ENCODE measurements at places on chromosomes 3 and 15. TPM values are rescaled to one million over a fixed set of nuclear protein-coding genes. Genes with fewer than 3 reads are reported as not detected.
A peak's percentile ranks its signal among the peaks of the same experiment; 100 is the strongest.

CD86 gene
- 2.2 TPM for total RNA-seq

MEX3B gene
- total RNA-seq, result 1.6 TPM

TRAT1 gene
- not detected for total RNA-seq

PLS1 gene
- total RNA-seq, result 6.3 TPM

GRIP2 gene
- total RNA-seq, result 0.83 TPM

CTXN2 gene
- not detected for total RNA-seq

MOBP gene
- not detected for total RNA-seq

GOLGA6L7 gene
- total RNA-seq, result not detected

CADPS gene
- 3.6 TPM for total RNA-seq

SLCO3A1 gene
- 42.5 TPM for total RNA-seq

GRCh38 chr3:119796785-119797184 lies 14.9 kb downstream of the NR1I2 start:
- H3K4me1 ChIP-seq, result no peaks in the 10 kb centered on the region
- peak; percentile 26 for DNase-seq
- no peak overlapping the region for H3K4me3 ChIP-seq
- H3K27ac ChIP-seq, result no peak overlapping the region
- no peaks in the 10 kb centered on the region for H3K36me3 ChIP-seq

GRCh38 chr15:77002954-77003912 lies 8.3 kb downstream of the PSTPIP1 start:
- H3K4me1 ChIP-seq, result no peaks in the 10 kb centered on the region
- H3K36me3 ChIP-seq, result no peaks in the 10 kb centered on the region
- H3K4me3 ChIP-seq, result no peak overlapping the region
- no peak overlapping the region for H3K27ac ChIP-seq
- no peak for DNase-seq
- no peaks in the 10 kb centered on the region for H3K27me3 ChIP-seq

GRCh38 chr3:42368861-42369260 lies 41.5 kb downstream of the LYZL4 start:
- no peaks in the 10 kb centered on the region for H3K36me3 ChIP-seq
- H3K4me1 ChIP-seq, result no peaks in the 10 kb centered on the region
- H3K27ac ChIP-seq, result no peak overlapping the region

GRCh38 chr15:73482166-73482565 lies 39.2 kb downstream of the REC114 start:
- no peak overlapping the region for H3K27ac ChIP-seq
- H3K4me3 ChIP-seq, result no peak overlapping the region
- peaks cover 4% of the 10 kb centered on the region for H3K27me3 ChIP-seq

DNA sequence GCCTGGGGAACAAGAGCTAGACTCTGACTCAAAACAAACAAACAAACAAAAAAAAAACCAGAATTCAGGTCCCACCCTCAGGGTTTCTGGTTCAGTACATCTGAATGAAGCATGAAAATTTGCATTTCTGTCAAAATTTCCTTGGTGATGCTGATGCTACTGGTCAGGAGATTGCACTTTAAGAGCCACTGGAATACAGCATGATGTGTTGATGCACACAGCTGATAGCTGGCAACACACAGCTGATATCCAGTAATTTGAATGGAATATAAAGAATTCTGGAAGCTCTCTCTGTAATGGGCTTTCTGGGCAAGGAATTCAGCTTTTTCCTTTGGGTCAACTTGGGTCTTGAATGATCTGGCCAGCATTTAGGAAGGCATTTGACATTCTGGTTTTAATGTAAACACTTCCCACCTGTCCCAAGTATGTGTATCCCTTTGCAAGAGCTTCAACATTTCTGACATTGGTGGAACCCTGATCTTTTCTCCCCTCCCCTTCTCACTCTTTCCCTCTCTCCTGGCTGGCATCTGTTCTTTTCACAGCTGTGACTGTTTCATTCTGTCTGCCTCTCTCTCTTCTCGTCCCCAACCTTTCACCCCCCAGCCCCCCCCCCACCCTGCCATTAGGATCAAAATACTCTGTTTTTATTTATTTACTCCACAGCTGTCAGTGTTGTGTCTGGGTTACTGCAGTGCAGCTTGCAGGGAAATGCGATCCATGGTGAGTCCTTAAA lies 189.5 kb downstream of the TPRG1 start:
- H3K27me3 ChIP-seq, result no peaks in the 10 kb centered on the region
- no peaks in the 10 kb centered on the region for H3K36me3 ChIP-seq
- no peak for DNase-seq
- no peak overlapping the region for H3K27ac ChIP-seq
- no peak overlapping the region for H3K4me3 ChIP-seq

DNA sequence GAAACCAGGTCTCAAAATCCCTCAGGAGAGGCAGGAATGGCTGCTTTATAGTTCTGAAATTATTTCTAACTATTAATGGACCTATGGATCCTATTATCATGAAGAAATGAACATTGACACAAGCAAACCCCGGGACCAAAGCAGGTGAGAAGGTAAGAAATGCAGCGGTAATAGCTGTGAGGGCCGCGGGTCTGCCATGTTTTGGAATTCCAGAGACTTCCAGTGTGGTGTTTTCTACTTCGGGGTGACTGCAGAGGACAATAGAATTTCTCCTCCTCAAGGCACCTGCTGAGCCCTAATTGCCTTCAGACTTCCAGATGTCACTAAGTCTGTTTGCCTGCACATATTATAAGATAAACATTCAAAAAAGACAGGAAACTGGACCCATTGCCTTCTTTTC lies 437.4 kb downstream of the GABRG3 start:
- no peak for DNase-seq
- no peaks in the 10 kb centered on the region for H3K27me3 ChIP-seq
- no peak overlapping the region for H3K4me3 ChIP-seq

DNA sequence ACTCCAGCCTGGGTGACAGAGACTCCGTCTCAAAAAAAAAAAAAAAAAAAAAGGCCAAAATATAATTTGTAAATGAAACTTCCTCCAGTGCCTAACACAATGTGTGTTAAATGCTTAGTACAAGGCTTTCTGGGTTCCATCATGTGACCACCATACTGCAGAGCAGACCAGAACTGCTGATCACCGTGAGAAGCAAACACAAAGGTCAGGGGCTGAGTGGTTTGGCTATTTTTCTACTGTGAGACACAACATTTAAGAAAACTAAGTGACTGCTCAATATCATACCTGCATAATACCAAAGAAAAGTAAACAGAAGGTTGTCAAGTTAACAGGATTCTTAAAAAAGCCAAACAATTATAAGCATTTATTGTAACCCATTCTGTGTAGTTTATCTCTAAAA lies 13.2 kb downstream of the ABCC5 start:
- H3K4me3 ChIP-seq, result no peak overlapping the region
- no peaks in the 10 kb centered on the region for H3K27me3 ChIP-seq
- peaks cover 35% of the 10 kb centered on the region for H3K4me1 ChIP-seq
- no peak for DNase-seq
- no peak overlapping the region for H3K27ac ChIP-seq

DNA sequence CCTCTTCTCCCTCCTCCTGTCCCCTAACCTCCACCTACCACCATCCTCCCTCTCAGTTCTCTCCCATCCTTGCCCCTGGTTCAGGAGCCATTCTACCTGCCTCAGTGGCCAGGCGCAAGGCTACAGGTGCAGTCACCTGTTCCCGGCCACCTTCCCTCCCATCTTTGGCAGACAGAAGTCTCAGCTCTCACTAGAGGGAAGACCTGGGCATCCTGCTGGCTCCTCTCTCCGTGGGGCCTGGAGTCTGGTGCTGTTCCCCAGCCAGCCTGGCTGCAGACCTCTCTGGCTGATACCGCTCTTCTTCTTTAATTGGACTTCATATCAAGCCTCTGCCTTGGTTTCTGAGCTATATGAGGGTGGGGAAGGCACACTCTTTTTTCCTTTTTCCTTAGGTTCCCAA lies 53.0 kb upstream of the SLC6A1 start:
- H3K4me3 ChIP-seq, result no peak overlapping the region
- peaks cover 2% of the 10 kb centered on the region for H3K27me3 ChIP-seq
- no peak overlapping the region for H3K27ac ChIP-seq

- DNase-seq, result no peak
- H3K4me3 ChIP-seq, result no peak overlapping the region
- no peaks in the 10 kb centered on the region for H3K36me3 ChIP-seq
- H3K4me1 ChIP-seq, result no peaks in the 10 kb centered on the region
Observed at GRCh38 chr3:167467848-167468611, 5.8 kb downstream of the SERPINI2 start.

DNA sequence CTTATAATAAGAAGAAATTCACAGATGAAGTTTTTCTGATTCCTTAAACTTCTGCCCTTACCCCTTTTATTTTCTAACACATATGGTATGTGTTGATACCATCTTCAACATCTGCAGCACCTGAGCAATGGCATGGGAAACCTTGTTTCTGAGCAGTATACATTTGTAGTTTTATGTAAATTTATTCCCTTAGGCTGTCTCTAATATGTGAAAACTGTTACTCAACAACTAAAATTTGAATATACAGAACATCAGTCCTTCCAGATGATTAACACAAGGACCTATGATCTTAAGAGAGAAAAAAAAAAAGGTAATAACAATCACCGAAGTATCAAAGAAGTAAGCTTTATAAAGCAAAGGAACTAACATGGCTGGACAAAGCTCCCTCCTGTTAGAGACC lies 190.5 kb downstream of the TBC1D5 start:
- no peak overlapping the region for H3K4me3 ChIP-seq
- H3K36me3 ChIP-seq, result no peaks in the 10 kb centered on the region
- no peak overlapping the region for H3K27ac ChIP-seq
- no peaks in the 10 kb centered on the region for H3K27me3 ChIP-seq
- H3K4me1 ChIP-seq, result peaks cover 2% of the 10 kb centered on the region

DNA sequence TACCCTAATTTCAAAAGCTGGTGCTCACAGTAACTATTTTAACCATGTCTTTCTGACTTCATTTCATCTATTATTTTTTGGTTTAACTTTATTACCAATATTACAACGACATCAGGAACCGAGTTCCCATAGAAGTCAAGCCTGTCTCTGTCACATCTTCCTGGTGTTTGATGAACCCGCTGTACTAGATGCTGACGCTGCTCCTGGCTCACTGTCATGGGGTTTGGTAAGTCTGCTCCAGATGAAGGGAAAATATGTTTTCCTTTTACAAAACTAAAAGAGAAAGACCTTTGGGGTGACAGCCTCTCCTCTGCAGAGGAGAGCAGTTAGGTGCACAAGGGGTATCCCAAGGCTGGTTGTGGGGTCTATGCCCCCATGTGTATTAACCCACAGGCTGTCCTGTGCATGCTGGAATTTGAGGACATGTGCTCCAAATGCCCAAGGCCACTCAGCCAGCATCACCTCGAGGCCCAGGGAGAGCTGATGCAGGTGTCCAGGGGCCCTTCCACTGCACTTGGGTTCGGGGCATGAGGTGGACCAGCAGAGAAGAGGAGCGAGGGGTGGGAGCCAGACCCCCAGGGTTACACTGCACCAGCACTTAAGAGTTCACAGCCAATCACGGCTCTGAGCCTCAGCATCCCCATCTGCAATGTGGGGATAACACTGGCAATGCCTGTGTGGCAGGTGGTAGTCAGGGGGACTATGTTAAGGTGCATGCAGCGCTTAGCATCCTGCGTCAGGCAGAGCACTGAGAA lies 62.2 kb downstream of the ATP10A start:
- H3K27ac ChIP-seq, result no peak overlapping the region
- no peak for DNase-seq
- no peaks in the 10 kb centered on the region for H3K27me3 ChIP-seq

DNA sequence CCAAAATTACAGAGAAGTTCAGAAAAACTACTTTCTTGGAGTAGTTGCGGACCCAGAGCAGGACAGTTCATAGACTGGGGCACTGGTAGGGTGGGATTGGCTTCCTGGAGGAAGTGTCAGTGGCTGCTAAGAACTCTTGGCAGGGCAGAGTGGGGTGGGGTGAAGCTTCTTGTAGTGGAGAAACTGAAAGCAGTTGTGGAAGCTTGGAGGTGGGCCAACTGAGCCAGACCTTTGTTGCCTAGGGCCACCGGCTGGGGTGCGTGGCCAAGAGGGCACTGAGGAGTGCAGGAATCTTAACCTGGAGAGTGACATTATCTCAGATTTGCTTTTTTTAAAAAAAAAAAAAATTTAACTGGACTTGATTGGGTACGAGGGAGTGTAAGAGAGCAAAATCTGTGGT lies 3.1 kb downstream of the KAT2B start:
- H3K4me1 ChIP-seq, result peaks cover 66% of the 10 kb centered on the region
- peak overlapping the region; percentile 34 for H3K4me3 ChIP-seq
- peak overlapping the region; percentile 83 for H3K27ac ChIP-seq
- no peaks in the 10 kb centered on the region for H3K27me3 ChIP-seq
- H3K36me3 ChIP-seq, result no peaks in the 10 kb centered on the region

- no peak overlapping the region for H3K4me3 ChIP-seq
- no peak overlapping the region for H3K27ac ChIP-seq
- no peaks in the 10 kb centered on the region for H3K36me3 ChIP-seq
Observed at GRCh38 chr15:98734466-98735199, 86.3 kb downstream of the IGF1R start.

- no peaks in the 10 kb centered on the region for H3K4me1 ChIP-seq
- no peak overlapping the region for H3K27ac ChIP-seq
- no peak overlapping the region for H3K4me3 ChIP-seq
- DNase-seq, result no peak
Observed at GRCh38 chr3:171892457-171892856, 49.3 kb downstream of the TMEM212 start.

- H3K27me3 ChIP-seq, result no peaks in the 10 kb centered on the region
- no peak overlapping the region for H3K4me3 ChIP-seq
- no peak overlapping the region for H3K27ac ChIP-seq
- H3K36me3 ChIP-seq, result no peaks in the 10 kb centered on the region
- DNase-seq, result no peak
- H3K4me1 ChIP-seq, result no peaks in the 10 kb centered on the region
Observed at GRCh38 chr3:121914081-121914998, 20.1 kb downstream of the SLC15A2 start.

- no peaks in the 10 kb centered on the region for H3K27me3 ChIP-seq
- H3K36me3 ChIP-seq, result no peaks in the 10 kb centered on the region
- H3K27ac ChIP-seq, result no peak overlapping the region
- no peak for DNase-seq
Observed at GRCh38 chr15:34297059-34297458, 40.5 kb downstream of the SLC12A6 start.

DNA sequence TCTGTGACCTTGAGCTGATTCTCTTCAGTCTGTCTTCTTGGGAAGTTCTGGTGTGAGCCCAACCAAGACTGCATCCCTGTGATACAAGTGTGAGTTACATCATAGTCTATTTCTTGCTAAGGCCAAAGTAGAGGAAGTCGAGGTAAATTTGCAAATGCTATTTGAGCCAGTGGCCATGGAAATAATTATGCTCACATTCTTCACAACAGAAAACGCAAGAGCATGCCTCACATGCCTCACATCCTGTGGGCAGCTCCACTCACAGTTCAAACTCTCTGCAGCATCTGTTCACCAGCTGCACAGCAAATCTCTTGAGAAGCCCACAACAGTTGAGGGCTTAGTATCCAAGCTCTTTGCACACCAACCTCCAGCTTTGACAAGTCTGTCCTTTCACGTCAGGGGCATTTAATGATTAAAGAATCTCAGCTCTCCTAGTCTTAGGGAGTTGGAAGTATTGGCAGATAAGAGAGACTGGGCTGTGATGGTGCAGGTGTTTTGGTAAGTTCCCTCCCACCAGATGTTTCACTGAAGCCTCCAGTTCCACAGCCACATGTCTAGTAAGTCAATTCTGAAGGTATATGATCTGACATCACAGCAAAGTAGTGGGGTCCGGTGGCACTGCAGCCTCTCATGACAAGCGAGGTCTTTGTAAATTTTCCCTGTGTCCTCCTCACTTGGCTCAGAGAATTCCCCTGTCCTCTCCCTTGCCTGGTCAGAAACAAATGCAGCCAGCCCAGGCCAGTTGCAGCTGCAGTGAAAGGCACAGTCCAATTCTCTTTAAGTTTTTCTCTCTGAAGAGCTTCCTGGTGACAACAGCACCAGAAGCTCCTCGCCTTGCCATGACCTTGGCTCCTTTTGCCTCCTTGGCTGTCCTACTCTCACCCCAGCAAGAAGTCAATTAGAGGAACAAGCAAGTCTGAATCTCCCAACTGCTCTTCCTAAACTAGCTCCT lies 166.1 kb downstream of the SSR3 start:
- H3K4me1 ChIP-seq, result peaks cover 11% of the 10 kb centered on the region
- DNase-seq, result no peak
- no peaks in the 10 kb centered on the region for H3K27me3 ChIP-seq
